SHP77 treated with DMSO at 0.1 percent for 48 hours (cell line): ENCODE measurements at places on chromosomes 3 and 15.

DNA sequence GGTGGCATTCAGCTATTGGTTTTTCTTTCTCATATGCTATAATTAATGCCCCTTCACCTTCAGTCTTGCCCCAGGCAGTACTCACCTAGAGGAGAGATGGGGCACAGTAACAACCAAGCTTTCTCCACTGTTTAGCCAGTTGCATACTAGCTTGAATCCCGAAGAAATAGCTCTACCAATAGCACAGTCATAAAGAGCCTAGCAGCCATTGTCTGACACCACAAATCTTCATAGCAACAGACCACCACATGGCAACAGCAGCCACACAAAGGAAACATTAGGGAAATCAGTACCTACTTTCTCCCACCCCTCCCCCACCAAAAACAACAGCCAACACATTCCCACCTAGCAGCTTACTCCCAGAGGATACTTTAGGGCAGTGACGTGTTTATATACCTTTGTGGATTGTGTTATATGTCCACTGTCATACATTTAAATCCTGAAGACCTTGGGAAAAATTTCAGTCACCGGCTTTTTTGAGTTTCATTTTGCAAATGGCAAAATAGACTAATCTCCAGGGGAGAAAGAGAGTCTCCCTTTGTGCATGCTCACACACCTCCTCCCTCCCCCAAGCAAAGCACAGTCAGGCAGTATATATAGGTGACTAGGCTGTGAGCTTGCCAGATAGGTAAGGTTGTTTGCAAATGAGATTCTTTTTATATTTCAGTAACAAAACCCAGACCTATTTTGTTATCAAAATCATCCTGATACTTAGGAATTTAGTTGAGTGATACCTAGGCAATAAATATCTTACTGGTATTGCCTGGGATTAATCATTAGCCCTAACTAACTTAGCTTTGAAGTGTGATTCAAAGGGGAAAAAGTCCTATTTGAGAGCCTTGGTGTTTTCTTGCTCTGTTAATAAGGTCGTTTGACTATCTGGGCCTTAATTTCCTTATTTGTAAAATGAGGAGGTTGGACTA is 140.6 kb downstream of the RBPMS2 start:
- DNase-seq, result no peak

DNA sequence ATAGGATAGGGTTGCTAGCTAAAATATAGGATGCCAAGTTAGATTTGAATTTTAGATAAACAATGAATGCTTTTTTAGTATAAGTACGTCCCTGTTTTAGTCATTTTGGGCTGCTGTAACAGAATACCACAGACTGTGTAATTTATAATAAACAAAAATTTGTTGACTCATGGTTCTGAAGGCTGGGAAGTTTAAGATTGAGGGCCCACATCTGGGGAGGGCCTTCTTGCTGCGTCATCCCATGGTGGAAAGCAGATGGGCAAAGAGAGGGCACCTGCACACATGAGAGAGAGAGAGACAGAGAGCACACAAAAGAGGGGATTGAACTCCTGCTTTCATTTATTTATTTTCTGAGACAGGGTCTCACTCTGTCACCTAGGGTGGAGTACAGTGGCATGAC is 246.5 kb downstream of the EPHB1 start:
- no peak for DNase-seq

- DNase-seq, result no peak
These were observed 847.1 kb upstream of the ALCAM start for GRCh38 chr3:104519468-104520227.

DNA sequence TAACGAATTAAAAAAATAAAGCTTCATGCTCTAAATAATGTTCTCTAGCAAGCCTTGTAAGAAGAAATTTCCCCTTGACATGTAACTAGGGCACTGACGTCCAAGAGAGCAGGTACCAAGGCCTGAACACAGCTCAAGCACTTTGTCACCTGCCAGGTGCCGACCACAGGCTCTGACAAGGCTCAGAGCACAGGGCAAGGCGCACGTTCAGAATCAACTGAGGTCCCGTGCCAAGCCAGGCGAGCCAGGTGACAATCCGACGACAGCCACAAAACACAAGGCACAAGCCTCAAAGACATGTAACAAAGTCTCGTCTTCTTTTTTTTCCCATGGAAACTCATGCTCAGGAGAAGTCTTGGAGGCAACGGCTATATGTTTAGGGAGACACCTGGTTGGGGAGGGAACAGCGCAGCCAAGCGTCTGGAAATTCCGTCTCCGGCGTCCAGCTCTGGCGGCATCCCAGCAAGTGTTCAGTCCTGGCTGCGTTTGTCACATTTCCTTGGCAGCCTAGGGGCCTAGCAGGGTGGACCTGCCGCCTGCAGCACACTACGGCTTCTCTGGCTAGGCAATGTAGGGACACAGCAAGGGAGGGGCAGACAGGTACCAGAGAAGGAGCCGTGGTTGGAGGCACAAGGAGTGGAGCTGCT is 76.7 kb downstream of the ADAMTS17 start:
- no peak for DNase-seq

GRCh38 chr3:29067007-29067406 is 213.9 kb upstream of the RBMS3 start:
- no peak for DNase-seq

- no peak for DNase-seq
These were observed 567.3 kb downstream of the ROBO1 start for GRCh38 chr3:79200456-79200855.

DNA sequence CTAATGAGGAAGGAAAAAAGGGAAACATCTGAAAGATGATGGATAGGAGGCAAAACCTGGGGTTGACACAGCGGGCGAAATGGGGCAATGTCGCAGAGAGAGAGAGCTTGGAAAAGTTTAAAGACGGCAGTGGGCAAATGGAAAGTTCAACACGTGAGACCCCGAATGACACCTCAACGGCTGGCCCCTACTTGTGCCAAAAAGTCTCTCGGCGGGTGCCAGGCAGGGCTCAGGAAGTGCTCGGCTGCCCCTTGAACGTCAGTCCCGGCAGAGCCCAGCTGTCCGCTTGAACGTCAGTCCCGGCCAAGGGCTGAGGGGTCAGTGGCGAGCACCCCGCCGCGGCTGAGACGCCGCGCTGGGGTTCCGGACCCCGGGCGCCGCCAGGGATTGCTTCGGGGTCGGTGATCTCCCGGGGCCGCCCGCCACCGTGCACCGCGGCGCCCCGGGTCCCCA is 658 bp downstream of the EOGT start:
- DNase-seq, result no peak

- DNase-seq, result no peak
These were observed 64.8 kb upstream of the SATB1 start for GRCh38 chr3:18489939-18490338.

DNA sequence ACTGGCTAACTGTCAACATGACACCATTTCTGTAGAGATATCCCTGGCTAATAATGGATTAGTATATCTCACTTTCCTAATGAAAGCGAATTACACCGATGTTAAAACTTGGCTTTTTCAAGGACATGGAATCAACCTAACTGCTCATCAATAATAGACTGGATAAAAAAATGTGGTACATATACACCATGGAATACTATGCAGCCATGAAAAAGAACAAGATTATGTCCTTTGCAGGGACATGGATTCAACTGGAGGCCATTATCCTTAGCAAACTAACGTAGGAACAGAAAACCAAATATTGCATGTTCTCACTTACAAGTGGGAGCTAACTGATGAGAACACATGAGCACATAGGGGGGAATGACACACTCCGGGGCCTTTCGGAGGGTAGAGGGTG is 62.6 kb downstream of the ZIC1 start:
- no peak for DNase-seq

DNA sequence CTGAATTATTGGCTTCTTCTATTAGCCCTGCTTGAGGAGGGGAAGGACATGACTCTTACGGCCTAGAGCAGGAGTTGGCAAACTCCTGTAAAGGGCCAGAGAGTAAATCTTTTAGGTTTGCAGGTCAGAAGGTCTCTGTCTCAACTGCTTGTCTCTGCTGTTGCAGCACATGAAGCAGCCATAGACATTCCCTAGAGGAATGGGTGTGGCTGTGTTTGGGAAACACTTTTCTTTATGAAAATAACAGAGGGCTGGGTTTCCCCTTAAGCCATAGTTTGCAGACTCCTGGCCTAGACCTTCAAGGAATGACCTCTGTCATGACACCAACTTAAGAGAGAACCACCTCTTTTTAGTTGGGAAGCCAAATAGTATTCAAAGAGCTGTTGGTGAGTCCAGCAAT is 10.3 kb downstream of the TRAK1 start:
- DNase-seq, result no peak

DNA sequence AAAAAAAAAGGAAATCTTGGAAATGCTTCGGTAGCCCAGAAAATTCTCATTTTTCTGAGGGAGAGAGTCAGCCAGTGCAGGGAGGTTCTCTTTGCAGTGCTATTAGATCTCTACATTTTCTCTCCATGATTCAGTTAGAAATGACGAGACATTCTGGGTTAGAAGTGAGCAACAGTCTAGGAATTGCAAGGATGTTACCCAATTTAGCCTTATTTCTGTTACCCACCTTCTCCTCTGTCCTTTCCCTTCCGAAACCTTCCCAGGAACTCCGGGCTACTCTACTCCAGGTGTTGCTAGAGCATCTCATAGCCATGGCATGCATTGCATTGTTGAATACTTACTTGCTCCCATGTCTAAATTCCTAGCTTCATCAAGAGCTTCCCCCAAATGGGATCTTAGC is 106.8 kb downstream of the EDEM1 start:
- no peak for DNase-seq

DNA sequence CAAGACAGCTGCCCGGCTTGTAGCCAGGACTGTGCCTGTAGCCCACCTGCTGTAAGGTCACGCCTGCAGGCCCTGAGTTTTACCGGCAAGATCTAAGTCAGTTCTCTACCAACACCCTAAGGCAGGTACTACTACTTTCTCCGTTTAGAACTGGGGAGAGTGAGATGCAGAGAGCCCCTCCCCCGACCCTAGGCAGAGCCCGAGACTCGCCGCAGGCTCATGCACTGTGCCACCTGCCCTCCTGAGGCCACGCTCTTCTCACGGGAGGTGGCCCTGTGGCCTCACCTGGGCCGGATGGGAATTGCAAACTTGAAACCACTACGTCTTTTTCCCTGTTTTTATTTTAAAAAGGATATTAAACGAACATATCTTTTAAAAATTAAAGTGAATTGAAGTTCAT is 36.9 kb upstream of the PCSK6 start:
- no peak for DNase-seq

GRCh38 chr3:39050029-39050428 is 1.7 kb downstream of the SCN11A start:
- DNase-seq, result no peak

GRCh38 chr3:182668974-182669373 is 124.3 kb upstream of the ATP11B start:
- DNase-seq, result no peak

GRCh38 chr3:56557831-56558170 is 826 bp downstream of the CCDC66 start:
- no peak for DNase-seq

DNA sequence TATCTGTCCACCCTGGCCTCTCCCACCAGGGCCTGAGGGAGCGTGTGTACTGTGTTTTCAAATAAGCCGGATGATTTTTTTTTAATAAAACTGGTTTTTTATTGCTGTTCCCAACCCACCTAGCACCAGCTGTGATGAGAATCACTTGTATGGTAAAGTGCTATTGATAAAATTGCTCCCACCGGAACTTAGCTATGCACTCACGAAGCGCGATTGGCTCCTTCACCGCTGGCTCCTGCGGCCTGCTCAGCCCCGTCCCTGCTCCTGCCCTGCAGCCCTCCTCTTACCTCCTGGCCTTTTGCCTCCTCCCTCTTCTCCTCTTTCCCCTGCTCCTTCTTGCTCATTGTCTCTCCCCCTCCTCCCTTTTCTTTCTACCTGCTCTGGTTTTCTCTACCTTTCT is 183.7 kb downstream of the TLE3 start:
- DNase-seq, result no peak

DNA sequence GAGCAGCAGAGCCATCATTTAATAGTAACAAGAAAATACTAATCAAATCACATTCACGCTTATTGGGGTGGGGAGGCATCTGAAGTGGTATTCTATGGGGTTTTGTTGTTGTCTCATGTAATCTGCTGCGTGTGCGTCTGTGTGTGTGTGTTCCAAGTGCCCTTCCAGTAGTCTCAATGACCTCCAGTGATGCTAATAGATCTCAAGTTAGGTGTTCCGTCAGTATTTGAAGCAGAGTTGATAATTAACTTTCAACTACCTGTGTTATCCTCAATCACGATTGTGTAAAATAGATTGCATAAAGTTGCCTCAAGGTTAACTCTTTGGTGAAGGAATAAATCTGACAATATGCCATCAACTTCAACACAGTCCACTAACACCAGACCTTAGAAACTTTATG is 375.0 kb downstream of the MECOM start:
- DNase-seq, result no peak

DNA sequence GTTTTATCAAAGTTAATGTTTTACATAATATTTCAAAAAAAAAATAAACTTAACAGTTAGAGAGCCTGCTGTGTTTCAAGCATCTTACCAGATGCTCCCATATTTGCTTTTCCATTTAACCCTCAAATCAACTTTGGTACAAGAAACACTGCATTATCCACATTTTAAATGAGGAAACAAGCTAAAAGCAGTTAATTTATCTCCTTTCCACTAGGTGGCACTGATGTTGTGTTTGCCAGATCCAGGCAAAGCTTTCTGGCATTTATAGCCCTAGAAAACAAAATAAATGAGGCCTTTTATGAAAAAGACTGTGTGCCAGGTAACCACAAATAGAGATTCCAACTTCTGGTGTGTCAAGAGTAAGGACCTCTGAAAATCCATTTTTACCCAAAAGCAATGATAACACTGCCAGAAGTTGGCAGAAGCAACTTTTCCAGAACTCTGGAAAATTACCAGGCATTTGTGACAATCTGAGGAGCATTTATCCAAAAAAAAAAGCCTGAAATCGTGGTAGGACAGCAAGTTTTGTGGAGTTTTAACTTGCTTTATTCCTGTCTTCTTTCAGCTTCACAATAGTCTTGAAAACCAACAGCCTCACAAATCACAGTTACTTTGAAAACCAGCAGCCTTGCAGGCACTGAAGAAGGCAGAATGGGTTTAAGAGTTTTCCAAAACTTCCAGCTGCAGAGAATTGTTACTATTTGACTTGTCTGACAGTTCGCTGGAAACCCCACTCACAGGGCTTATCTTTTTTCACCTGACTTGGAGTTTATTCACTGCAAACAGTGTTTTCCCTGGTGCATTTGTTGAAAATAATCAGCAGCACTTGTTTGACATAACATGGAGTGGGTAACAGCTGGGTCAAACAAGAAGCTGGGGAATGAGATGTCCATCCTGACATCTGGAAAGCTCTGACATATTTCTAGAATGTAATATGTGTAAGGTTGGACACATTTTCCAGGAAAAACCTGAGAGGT is 9.2 kb downstream of the FAM162A start:
- peak; percentile 46 for DNase-seq
